Activated CD4-positive, alpha-beta T cell treated with anti-CD3 and anti-CD28 coated beads for 1 hour (primary cell): ENCODE measurements at places on chromosomes 13 and 19.

GRCh38 chr19:41863209-41863931, 3.3 kb downstream of the RPS19 start:
- no peak for DNase-seq

DNA sequence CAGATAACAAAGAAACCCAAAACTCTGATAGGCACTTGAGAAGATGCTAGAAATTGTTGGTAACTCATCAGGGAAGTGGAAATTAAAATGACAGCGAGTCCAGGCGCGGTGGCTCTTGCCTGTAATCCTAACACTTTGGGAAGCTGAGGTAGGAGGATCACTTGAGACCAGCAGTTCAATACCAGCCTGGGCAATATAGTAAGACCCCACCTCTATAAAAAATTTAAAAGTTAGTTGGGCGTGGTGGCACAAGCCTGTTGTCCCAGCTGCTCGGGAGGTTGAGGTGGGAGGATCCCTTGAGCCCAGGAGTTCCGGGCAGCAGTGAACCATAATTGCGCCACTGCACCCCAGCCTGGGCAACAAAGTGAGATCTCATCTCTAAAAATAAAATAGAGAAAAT, 2.6 kb upstream of the RYR1 start:
- DNase-seq = no peak

- no peak for DNase-seq
These were observed 107.7 kb downstream of the KDM4B start for GRCh38 chr19:5076440-5077208.

- no peak for DNase-seq
These were observed 19.1 kb upstream of the PNMA8C start for GRCh38 chr19:46447824-46448223.

GRCh38 chr19:29096896-29097295, 116.1 kb downstream of the UQCRFS1 start:
- DNase-seq = no peak

DNA sequence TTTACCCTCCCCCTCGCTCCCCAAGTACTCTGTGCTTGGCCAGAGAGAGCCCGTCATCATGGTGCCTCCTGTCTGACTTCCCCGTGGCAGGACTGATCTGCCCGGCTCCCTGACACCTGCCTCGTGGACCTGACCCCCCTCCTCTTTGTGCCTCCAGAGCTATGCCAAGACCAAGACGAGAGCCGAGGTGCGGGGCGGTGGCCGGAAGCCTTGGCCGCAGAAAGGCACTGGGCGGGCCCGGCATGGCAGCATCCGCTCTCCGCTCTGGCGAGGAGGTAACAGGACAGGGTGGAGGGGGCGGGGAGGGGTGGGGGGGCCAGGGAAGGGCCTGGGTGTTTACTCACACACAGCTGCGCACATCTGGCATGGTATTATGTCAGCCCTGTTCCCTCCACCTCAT, 4.5 kb downstream of the MRPL4 start:
- no peak for DNase-seq

DNA sequence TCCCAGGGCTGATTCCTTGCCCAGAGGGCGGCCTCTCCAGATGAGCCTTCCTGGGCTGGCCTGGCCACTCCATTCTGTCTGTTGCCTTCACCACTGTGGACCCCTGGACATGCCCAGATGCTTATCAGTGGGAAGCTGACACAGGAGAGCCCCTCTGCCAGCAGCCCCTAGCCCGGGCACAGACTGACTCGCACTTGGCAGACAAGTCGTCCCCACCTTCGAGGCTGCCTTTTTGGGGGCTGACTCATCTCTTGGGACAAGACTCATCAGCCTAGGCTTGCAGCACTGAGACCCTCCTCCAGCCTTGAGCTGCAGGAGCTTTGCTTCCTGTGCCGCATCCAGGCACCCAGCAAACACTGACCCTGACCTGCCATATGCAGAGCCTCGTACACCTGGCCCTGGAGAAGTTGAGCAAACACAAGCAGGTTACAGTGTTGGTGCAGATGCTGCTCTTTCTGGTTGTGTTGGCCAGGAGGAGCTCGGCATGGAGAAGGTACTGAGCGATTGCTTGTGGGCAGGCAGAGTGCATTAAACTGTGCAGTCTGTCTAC, 8.1 kb downstream of the CHST8 start:
- no peak for DNase-seq

GRCh38 chr13:50649211-50649610, 194.3 kb downstream of the DLEU7 start:
- DNase-seq = no peak

DNA sequence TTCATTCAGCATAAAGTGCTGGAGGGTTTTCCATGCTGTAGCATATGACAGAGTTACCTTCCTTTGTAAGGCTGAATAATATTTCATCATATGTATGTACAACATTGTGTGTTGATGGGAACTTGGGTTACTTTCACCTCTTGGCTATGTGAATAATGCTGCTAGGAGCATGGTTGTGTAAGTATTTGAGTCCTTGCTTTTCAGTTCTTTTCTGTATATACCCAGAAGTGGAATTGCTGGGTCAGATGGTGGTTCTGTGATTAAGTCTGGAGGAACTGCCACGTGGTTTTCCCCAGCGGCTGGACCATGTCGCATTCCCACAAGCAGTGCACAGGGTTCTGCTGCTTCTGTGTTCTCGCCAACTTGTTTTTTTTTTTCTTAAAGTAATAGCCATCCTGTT, 101.2 kb upstream of the TEX29 start:
- no peak for DNase-seq

DNA sequence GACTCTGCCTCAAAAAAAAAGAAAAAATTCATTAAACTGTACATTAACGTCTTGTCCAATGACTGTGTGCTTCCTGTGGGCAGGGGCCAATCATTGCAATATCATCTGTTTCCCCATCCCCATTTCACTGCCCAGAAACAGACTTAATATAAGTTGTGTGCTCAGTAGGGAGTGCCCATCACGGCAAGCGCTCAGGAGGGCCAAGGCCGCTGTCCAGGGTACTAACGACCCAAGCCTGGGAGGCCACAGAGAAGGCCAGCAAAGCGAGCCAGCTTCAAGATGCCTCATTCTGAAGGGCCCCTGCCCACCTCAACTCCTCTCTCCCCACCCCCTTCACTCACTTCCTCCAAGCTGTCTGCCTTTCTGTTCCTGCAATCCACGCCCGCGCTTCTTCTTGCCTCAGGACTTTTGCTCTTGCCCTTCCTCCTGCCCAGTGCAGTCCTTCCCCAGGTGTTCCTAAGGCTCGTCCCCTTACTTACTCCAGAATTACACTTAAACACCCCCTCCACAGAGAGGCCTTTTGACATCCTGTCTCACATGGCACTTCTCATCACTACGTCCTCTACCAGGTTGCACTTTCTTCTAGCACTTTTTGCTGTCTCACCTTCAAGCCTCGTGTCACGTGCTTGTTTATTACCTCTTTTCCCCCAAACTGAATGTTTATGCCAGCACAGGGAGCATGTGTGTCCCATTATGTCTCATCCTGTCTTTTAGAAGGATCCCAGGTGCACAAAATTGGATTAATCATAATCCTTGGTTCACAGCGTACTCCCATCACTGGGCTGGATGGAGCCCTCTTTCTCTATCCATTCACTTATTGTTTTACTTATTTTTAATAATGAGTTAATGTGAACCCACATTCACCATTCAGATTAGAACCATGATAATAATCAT, 11.3 kb upstream of the POU2F2 start:
- DNase-seq = no peak

DNA sequence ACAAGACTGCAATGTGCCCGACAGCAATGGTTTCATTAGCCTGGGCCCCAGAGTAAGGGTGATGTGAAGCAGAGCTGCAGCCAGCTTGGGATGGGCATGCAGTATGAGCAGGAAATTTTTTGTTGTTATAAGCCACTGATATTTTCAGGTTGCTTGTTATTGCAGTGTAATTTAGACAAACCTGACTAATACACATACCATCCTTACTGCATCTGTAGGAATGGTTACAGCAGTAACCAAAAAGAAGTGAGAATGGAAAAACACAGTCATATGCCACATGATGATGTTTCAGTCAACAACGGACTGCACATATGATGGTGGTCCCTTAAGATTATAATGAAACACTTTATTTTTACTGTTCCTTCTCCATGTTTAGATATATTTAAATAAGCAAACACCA, 8.6 kb upstream of the POMP start:
- DNase-seq = no peak

- DNase-seq = no peak
These were observed 920 bp upstream of the UBE2L5 start for GRCh38 chr13:30421093-30422053.

GRCh38 chr13:88840085-88840484, 1168.9 kb downstream of the SLITRK5 start:
- no peak for DNase-seq

- DNase-seq = no peak
These were observed 1.5 kb upstream of the CDX2 start for GRCh38 chr13:27970382-27971235.

- no peak for DNase-seq
These were observed 473 bp upstream of the CERS1 start for GRCh38 chr19:18896421-18896841.

GRCh38 chr19:42129399-42130253, 2.6 kb downstream of the POU2F2 start:
- DNase-seq = no peak

DNA sequence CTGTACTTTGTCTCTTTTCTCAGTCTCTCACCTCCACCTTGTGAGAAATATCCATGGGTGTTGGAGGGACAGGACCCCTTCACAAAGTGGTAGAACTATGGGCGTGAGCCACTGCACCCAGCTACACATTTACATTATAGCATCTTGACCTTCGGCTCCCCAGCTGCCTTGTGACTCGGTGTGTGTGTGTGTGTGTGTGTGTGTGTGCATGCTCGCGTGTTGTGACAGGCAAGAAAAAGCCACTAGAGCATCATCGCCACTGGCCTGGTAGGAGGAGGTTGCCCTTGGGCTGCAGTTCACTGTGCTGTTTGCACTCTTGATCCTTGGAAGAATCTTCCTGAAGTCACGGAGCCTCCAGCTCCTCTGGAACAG, 13.7 kb upstream of the ZNF888 start:
- no peak for DNase-seq

- no peak for DNase-seq
These were observed 240.5 kb downstream of the SLC7A1 start for GRCh38 chr13:29355029-29355428.

DNA sequence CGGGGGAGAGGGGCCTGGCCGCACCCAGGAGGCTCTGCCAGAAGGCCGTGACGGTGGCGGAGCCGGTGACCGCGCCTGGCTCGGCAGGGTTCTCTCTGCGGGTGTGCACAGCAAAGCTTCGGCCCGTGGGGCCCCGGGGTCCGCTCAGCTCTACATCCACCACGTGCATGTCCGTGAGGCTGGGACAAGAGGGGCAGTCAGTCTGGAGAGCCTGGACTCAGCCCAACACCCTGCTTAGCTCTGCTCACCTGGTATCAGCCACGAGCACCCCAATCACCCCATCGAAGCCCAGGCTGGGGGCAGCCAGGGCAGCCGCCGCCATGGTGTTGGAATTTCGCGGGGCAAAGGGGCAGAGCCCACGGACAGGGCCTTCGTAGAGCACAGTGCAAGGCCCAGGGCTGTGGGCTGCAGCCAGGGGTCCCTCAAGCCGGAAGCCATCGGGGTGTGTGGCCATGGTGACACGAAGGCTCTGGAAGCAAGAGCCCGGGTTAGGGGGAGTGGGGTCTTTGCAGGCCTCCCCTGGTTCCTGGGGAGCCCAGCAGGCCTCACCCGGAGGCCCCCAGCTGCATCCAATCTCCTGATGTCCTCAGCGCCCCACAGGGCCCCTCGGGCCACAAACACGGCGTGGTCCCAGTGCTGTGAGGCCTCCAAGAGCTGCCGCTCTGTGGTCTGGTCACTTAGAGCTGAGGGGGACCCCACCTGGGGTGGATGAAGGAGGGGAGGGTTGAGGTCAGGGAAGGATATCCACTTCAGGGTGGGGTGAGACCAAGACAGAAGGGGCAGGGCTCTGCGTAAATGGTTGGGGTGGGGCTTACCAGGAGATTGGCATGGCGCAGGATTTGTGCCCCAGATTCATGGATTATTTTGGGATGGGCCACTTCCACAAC, 1.4 kb downstream of the ASPDH start:
- DNase-seq = no peak

DNA sequence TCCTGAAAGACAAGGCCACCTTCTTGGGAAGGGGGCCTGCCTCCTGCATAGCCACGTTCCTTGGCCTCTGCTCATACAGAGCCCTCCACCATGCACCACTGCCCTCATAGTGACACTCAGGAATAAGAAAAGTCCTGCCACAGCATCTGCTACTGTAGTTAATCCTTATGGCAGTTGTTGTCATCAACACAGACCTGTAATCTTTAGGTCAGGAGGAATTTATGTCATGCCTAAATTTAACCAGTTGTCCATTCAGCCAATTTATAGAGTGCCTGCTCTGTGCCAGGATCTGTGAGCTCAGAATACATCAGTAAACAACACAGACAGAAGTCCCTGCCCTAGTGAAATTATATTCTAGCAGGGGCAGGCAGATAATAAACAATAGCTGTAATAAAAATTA, 44.4 kb downstream of the FAM124A start:
- no peak for DNase-seq

DNA sequence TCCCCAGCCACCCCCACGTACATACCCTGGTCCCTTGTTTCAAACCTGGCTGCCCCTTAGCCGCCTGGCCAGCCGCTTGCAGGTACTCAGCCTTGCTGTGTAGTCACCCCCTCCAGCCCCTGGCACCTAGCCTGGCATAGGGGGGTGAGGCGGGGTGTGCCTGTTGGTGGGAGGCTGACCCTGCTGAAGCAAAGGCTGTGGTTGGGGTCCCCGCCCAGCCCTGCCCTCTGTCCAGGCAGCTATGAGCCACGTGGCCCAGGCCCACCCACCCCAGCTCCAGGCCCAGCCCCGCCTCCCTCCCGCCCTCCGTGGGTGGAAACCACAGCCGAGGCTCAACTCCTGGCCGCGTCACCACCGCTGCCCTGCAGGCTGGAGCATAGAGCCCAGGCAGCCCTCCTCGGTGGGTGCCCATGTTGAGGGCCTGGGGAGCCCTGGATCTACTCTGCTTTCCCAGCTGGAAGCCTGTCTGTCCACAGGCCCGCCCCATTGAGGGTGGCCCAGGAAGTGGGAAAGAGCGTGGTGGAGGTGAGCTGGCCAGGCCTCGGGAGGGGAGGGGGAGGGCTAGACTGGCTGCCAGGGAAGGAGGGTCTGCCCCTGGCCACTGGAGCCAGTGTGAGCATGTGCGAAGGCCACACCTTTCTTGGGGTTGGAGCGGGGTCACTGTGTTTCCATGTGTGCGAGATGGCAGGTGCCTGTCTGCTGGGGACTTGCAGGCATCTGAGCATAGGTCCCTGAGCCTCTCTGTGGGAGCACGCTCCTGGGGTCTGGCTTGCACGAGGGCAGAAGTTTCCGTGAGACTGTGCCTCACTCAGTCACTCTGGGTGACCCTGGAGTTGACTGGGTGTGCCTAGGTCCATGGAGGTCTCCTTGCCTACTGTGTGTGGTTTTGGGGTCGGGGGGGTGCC, 31.0 kb downstream of the PAK4 start:
- no peak for DNase-seq

- no peak for DNase-seq
These were observed 25.2 kb upstream of the FNDC3A start for GRCh38 chr13:48950501-48950875.

DNA sequence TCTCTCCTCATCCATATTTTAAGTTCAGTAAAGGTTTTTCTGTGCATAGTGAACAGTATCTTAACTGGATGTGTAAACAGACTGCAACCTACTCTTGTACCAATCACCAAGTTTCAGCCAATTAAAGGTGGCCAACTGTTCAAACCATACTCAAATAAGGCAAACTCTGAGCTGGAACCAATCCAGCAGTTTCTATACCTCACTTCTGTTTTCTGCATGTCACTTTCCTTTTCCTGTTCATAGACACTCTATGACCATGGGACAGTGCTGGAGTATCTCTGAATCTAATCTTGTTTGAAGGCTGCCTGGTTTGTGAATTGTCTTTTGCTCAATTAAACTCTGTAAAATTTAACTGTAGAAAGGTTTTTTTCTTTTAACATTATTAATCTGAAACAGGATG, 470.3 kb upstream of the SLITRK6 start:
- DNase-seq = no peak
